ENCODE measurements at places on chromosomes 2 and 18. TPM values are rescaled to one million over a fixed set of nuclear protein-coding genes. Genes with fewer than 3 reads are reported as not detected.

DNA sequence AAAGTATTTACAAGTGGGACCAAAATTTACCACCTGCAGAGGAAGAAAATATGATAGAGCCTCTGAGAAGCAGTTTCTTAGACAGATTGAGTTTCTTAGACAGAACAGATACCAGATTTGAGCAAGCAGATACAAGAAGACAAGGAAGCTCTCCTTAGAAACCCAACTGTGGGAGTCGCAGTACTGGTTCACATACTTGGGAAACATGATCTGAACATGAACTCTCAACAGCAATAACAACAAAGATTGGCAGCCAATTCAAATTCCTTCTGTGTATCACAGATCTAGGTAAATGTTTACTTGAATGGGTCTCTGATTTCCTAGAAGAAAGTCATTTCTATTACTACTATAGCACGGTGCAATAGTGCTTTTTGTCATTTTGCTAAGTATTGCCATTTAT is 82.1 kb downstream of the OLA1 start:
- no peak for DNase-seq

The SLC38A11 gene
- not detected for total RNA-seq

GRCh38 chr18:34767601-34768027 is 57.5 kb downstream of the DTNA start:
- DNase-seq: peak; percentile 40

The SP140 gene
- 4.6 TPM for total RNA-seq

The SERPINB13 gene
- total RNA-seq: not detected

GRCh38 chr2:234368861-234369261 is 128.0 kb downstream of the ARL4C start:
- peak; percentile 36 for DNase-seq
